ENCODE measurements at places on chromosomes 1 and 21. TPM values are rescaled to one million over a fixed set of nuclear protein-coding genes. Genes with fewer than 3 reads are reported as not detected.

GRCh38 chr1:106613861-106614260, 442.6 kb upstream of the PRMT6 start:
- no peaks in the 10 kb centered on the region for H3K36me3 ChIP-seq
- H3K4me1 ChIP-seq: no peaks in the 10 kb centered on the region
- no peaks in the 10 kb centered on the region for H3K27me3 ChIP-seq
- no peak overlapping the region for H3K27ac ChIP-seq
- no peak for DNase-seq

- H3K27me3 ChIP-seq: no peaks in the 10 kb centered on the region
- H3K36me3 ChIP-seq: no peaks in the 10 kb centered on the region
- H3K4me1 ChIP-seq: no peaks in the 10 kb centered on the region
- no peak overlapping the region for H3K4me3 ChIP-seq
- DNase-seq: peak; percentile 30
Observed at GRCh38 chr1:70528590-70529333, 117.7 kb downstream of the CTH start.

DNA sequence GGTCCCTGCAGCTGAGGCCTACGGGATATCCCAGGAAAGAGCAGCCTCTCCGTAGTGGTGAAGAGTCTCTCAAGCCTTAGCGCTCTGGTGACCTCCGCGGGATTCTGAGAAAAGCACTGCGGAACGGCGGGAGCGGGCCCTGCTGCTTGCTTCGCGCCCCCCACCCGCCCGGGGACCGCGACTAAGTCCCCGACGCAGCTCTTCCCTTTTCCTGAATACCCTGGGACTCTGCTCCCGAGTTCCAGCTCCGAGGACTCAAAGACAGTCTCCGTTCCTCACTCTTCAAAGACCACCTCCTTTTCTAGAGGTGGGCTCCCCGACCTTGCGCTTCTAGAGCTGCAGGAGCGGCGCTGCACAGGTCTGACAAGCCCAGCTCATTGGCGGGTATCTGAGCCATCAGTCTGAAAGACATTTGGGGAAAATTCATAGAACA, 3.6 kb upstream of the PRRX1 start:
- no peaks in the 10 kb centered on the region for H3K4me1 ChIP-seq
- H3K4me3 ChIP-seq: no peak overlapping the region
- no peak overlapping the region for H3K27ac ChIP-seq
- H3K36me3 ChIP-seq: no peaks in the 10 kb centered on the region
- DNase-seq: no peak

GRCh38 chr1:100184536-100184935, 6.5 kb upstream of the LRRC39 start:
- DNase-seq: no peak
- H3K36me3 ChIP-seq: peaks cover 24% of the 10 kb centered on the region
- H3K4me3 ChIP-seq: no peak overlapping the region
- no peaks in the 10 kb centered on the region for H3K4me1 ChIP-seq

Gene DCST1
- total RNA-seq: 0.21 TPM

- H3K27me3 ChIP-seq: no peaks in the 10 kb centered on the region
- H3K36me3 ChIP-seq: no peaks in the 10 kb centered on the region
- DNase-seq: no peak
- peak overlapping the region; percentile 59 for H3K27ac ChIP-seq
Observed at GRCh38 chr1:14517841-14518180, 80.7 kb upstream of the KAZN start.

- no peaks in the 10 kb centered on the region for H3K27me3 ChIP-seq
- no peak overlapping the region for H3K27ac ChIP-seq
- no peak overlapping the region for H3K4me3 ChIP-seq
- DNase-seq: no peak
- H3K36me3 ChIP-seq: no peaks in the 10 kb centered on the region
Observed at GRCh38 chr1:30600706-30601105, 122.7 kb downstream of the MATN1 start.

GRCh38 chr1:193388683-193389082, 202.3 kb upstream of the B3GALT2 start:
- H3K4me3 ChIP-seq: no peak overlapping the region
- no peaks in the 10 kb centered on the region for H3K36me3 ChIP-seq
- H3K27me3 ChIP-seq: no peaks in the 10 kb centered on the region
- H3K27ac ChIP-seq: no peak overlapping the region
- no peaks in the 10 kb centered on the region for H3K4me1 ChIP-seq
- DNase-seq: no peak

- no peak for DNase-seq
- H3K27ac ChIP-seq: no peak overlapping the region
- H3K27me3 ChIP-seq: no peaks in the 10 kb centered on the region
- no peak overlapping the region for H3K4me3 ChIP-seq
- peaks cover 3% of the 10 kb centered on the region for H3K4me1 ChIP-seq
Observed at GRCh38 chr1:211287218-211287617, 28.1 kb downstream of the RCOR3 start.

GRCh38 chr1:17207540-17207939, 2.6 kb downstream of the PADI1 start:
- no peak for DNase-seq
- no peak overlapping the region for H3K4me3 ChIP-seq
- no peaks in the 10 kb centered on the region for H3K4me1 ChIP-seq
- H3K27me3 ChIP-seq: peaks cover 4% of the 10 kb centered on the region
- H3K36me3 ChIP-seq: no peaks in the 10 kb centered on the region
- no peak overlapping the region for H3K27ac ChIP-seq

Gene CD34
- 52.5 TPM for total RNA-seq

DNA sequence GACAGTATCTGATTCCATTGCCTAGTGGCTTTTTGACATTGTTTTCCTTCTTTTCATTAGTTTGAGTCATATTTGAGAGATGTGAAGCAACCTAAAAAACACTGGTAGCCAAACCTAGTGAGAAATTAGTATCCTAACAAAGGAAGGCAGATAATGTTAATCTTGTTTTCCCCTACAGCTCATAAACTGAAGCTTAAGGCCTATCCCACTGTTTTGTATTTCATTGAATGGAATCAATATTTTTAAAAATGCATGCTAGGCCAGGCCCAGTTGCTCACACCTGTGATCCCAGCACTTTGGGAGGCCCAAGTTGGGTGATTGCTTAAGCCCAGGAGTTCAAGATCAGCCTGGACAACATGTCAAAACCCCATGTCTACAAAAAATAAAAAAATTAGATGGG, 1.2 kb downstream of the CR1L start:
- no peak overlapping the region for H3K4me3 ChIP-seq
- no peak for DNase-seq
- H3K27ac ChIP-seq: no peak overlapping the region
- H3K27me3 ChIP-seq: no peaks in the 10 kb centered on the region

DNA sequence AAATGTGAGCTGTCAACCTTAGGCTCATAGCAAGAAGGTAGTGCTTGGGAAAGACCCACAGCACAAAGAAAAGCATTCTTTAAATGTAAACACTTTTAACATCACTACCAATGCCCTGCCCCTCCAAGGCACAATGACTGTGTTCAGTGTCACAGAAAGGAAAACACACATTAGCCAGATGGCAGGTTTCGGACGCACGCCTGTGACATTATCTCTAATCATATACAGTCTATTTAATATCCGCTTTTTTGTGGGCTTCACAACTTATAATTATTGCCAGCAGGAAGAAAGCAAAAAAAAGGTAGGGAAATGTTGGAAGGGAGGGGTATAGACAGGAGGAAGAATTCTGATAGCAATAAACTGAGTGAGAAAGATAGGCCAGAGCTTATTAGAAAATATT, 112.4 kb upstream of the BEND5 start:
- no peaks in the 10 kb centered on the region for H3K27me3 ChIP-seq
- H3K36me3 ChIP-seq: no peaks in the 10 kb centered on the region
- no peak overlapping the region for H3K27ac ChIP-seq
- no peak for DNase-seq

DNA sequence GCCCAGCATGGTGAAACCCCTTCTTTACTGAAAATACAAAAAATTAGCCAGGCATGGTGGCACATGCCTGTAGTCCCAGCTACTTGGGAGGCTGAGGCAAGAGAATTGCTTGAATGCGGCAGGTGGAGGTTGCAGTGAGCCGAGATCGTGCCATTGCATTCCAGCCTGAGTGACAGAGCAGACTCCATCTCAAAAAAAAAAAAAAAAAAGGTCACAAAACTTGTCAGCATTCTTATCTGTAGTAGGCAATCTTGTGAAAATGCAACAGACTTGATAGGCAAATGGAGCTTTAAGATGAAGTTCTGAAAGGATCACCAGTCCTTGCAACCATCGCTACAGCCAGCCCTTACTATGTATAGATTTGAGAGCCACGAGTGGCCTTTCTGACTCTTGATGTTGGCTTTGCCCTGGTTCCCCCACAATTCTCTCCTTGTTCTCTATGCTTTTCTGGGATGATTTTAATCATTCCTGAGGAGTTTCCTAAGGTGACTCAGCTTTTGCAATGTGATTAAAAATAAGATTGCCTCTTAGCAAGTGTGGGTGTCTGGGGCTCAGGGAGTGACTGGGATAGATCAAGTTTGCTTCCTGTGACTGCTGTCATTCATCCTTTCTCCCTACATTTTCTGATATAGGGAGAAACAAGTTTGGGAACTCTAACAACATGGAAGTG, 7.1 kb upstream of the MAP1LC3C start:
- DNase-seq: no peak
- H3K27ac ChIP-seq: no peak overlapping the region
- no peaks in the 10 kb centered on the region for H3K36me3 ChIP-seq
- H3K4me1 ChIP-seq: peaks cover 8% of the 10 kb centered on the region

GRCh38 chr1:51378871-51379270, 48.5 kb upstream of the TTC39A start:
- peaks cover 7% of the 10 kb centered on the region for H3K36me3 ChIP-seq
- no peaks in the 10 kb centered on the region for H3K27me3 ChIP-seq
- no peaks in the 10 kb centered on the region for H3K4me1 ChIP-seq
- H3K27ac ChIP-seq: no peak overlapping the region
- DNase-seq: no peak
- no peak overlapping the region for H3K4me3 ChIP-seq

GRCh38 chr1:7470904-7471638, 300.0 kb upstream of the VAMP3 start:
- peak overlapping the region; percentile 92 for H3K27ac ChIP-seq
- H3K27me3 ChIP-seq: no peaks in the 10 kb centered on the region
- peak; percentile 51 for DNase-seq
- peaks cover 16% of the 10 kb centered on the region for H3K4me1 ChIP-seq
- H3K36me3 ChIP-seq: no peaks in the 10 kb centered on the region

Gene OR6K3
- not detected for total RNA-seq

DNA sequence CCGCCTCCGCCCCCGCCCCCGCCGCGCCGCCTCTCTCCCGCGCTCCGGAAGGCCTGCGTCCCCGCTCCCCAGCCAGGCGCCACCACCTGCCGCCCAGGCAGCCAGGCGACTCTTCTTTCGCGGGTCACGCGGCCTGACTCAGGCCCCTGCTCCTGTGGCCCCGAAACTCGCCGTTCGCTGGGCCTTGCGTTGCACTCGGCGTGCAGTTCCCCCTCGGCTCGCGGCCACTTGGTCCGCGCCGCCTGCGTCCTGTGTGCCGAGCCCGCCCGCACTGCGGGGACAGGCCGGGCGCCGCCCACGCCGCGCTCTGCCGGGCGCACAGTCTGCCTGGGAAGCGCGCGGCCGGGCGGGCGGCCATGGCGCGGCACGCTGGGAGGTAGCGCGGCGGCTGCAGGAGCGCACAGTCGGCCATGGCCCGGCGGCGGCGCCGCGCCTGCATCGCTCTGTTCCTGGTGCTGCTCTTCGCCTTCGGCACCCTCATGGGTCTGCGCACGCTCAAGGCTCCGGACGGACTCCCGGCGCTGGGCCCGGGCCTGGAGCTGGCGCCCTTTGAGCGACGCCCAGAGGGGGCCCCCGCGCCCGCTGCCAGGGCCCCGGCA, at the start of gene MANEAL:
MANEAL (plus strand) TSS at position 75 of the 599 bp plus-strand sequence; CDS start at position 411, 336 bp downstream.
- no peak within 1 kb of the TSS for H3K27ac ChIP-seq
- H3K4me3 ChIP-seq: peak within 1 kb of the TSS; percentile 48
- no peak for DNase-seq
- peaks cover 15% of the 10 kb centered on the region for H3K27me3 ChIP-seq
- H3K4me1 ChIP-seq: peaks cover 15% of the 10 kb centered on the region

- no peaks in the 10 kb centered on the region for H3K4me1 ChIP-seq
- no peaks in the 10 kb centered on the region for H3K27me3 ChIP-seq
- no peak overlapping the region for H3K27ac ChIP-seq
- H3K4me3 ChIP-seq: no peak overlapping the region
- DNase-seq: no peak
- no peaks in the 10 kb centered on the region for H3K36me3 ChIP-seq
Observed at GRCh38 chr1:91151702-91152101, 129.9 kb upstream of the ZNF644 start.

GRCh38 chr1:224749916-224750315, 133.8 kb downstream of the CNIH3 start:
- no peaks in the 10 kb centered on the region for H3K27me3 ChIP-seq
- no peaks in the 10 kb centered on the region for H3K4me1 ChIP-seq
- no peak overlapping the region for H3K4me3 ChIP-seq
- H3K27ac ChIP-seq: no peak overlapping the region
- no peaks in the 10 kb centered on the region for H3K36me3 ChIP-seq

GRCh38 chr21:42396799-42397745, 1.2 kb upstream of the TMPRSS3 start:
- no peaks in the 10 kb centered on the region for H3K27me3 ChIP-seq
- H3K4me1 ChIP-seq: no peaks in the 10 kb centered on the region
- DNase-seq: no peak
- no peaks in the 10 kb centered on the region for H3K36me3 ChIP-seq
- H3K4me3 ChIP-seq: no peak overlapping the region

Gene SPRR3
- total RNA-seq: not detected

- no peaks in the 10 kb centered on the region for H3K4me1 ChIP-seq
- H3K27ac ChIP-seq: no peak overlapping the region
- H3K4me3 ChIP-seq: no peak overlapping the region
- no peak for DNase-seq
- no peaks in the 10 kb centered on the region for H3K27me3 ChIP-seq
- no peaks in the 10 kb centered on the region for H3K36me3 ChIP-seq
Observed at GRCh38 chr1:86648255-86648654, 56.1 kb upstream of the SH3GLB1 start.
